Activated CD4-positive, alpha-beta memory T cell treated with anti-CD3 and anti-CD28 coated beads for 36 hours (primary cell): ENCODE measurements at places on chromosomes 6 and 20. TPM values are rescaled to one million over a fixed set of nuclear protein-coding genes. Genes with fewer than 3 reads are reported as not detected.

DNA sequence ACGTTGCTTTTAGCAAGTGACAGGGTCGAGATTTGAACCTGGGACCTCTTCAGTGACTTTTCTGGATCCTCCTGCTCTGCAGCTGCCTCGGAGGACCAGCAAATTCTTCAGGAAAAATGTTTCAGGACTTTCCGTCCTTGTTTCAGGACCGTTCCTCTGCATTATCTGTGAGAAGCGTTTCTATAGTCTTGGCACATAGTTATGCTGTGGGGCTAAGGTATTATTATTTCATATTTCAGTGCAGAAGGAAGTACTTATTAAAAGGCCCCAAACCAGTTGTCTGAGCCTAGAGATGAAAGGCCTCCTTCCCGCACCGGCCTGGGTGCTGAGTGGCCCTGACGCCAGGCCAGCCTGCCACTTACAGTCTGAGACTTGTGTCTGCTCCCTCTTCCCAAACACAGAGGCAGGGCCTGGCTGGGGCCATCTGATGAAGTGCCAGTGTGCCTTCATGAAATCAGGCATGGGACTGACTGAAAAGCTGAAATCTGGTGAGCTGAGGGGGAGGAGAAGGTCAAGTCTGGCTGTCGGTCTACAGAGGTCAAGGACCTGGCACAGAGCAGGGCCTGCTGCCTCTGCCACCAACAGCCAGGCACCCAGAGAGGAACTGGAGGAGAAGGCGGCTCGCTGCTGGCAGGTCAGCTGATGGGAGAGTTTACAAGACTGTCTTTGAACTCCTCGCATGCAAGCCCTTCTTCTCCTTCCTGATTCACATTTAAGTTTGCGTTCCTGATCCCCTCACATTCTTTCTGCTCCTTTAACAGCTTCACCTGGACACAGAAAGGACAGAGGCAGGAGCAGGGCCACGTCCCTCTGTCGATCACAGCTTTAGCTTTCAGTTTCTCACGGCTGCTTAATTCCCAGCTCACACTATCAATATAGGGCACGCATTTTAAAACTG lies 8.9 kb upstream of the QKI start:
- peak; percentile 32 for DNase-seq

DNA sequence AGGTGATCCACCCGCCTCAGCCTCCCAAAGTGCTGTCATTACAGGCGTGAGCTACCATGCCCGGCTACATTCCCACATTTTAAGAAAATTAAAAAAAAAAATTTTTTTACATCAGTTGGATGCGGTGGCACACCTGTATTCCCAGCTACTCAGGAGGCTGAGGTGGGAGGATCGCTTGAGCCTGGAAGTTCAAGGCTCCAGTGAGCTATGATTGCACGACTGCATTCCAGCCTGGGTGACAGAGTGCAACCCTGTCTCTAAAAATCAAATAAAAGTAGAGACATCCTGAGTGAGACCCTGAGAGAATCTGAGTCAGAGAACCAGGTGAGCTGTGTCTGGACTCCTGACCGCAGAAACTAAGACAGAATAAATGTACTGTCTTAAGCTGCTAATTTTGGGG lies 38.8 kb downstream of the PIM1 start:
- DNase-seq: no peak

DNA sequence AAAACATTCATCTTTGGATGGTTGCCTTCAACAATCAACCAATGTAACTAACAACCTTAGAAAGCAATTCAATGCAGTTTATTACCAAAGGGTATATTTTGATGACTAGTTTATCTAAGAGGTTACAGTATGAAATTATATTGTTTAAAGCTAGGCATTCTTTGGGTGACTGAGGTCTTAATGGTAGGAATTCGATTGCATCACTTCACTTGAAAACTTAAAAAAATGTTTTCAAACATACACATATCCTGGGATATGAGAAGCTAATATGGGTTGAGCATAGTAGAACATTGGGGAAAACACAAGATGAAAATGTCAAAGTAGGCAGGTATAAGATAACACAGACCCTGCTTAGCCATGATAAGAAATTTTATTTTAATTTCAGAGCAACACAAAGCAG lies 144.6 kb upstream of the BMP5 start:
- no peak for DNase-seq

- no peak for DNase-seq
These were observed 47.6 kb downstream of the TNFAIP3 start for GRCh38 chr6:137914530-137915193.

DNA sequence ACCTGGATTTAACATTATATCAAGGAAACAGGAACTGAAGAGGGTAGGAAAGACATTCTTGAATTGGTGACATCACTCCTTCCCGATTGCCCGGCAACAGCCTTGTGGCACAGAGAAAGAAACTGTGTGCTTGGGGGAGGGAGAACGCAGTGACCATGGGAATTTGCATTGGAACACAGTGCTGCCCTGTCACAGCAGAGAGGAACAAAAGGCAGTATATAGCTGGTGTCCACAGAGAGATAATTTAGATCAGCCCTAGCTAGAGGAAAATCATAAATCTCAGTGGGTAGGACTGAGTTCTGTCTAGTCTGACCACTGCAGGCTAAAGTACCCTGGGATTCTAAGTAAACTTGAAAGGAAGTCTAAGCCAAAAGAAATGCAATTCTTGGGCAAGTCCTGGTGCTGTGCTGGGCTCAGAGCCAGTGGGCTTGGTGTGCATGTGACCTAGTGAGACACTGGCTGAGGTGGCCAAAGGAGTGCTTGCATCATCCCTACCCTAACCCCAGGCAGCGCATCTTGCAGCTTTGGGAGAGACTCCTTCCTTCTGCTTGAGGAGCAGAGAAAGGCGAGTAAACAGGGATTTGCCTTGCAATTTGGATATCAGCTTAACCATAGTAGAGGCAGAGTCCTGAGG lies 697.6 kb downstream of the HACE1 start:
- no peak for DNase-seq

GRCh38 chr6:2760882-2761842 lies 4.0 kb upstream of the WRNIP1 start:
- DNase-seq: peak; percentile 45

GRCh38 chr6:102075539-102075938 lies 682.0 kb downstream of the GRIK2 start:
- no peak for DNase-seq

- DNase-seq: no peak
These were observed 334.5 kb downstream of the HDGFL1 start for GRCh38 chr6:22903826-22904225.

- DNase-seq: peak; percentile 66
These were observed 1.5 kb downstream of the COL12A1 start for GRCh38 chr6:75204217-75204958.

GRCh38 chr6:169073311-169073710 lies 180.3 kb downstream of the THBS2 start:
- no peak for DNase-seq

DNA sequence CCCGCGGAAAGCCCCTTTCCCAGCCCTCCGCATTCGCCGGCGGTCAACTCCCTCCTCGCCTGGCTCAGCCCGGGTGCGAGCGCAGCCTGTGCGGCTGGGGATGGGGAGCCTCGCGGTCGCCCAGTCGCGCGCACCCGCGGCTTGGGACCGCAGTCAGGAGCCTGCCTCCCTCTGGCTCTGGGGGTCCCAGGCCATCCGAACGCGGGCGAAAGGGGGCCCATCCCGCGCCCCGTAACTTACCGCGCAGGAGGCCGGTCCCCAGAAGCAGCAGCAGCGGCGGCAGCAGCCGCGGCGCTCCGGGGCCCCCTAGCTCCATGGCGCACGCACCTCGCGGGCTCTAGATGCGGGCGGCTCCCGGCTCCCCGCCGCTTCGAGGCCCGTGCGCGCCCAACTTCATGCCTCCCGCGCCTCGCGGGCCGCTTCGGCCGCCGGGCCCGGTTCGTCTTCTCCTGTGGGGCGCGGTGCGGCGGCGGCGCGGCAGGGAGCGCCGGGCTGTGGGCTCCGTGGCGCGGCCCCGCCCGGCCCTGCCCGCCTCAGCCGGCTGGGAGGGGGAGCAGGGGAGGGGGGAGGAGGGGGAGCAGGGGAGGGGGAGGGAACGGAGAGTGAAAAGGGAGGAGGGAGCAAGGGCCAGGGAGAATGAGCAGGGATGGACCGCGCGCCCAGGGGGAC lies at the start of gene CHRNA4:
CHRNA4 (minus strand) TSS at position 500 of the 669 bp plus-strand sequence; CDS start at position 316, 184 bp downstream.
- DNase-seq: no peak

GRCh38 chr6:126698732-126699240 lies 358.9 kb downstream of the CENPW start:
- DNase-seq: no peak

DNA sequence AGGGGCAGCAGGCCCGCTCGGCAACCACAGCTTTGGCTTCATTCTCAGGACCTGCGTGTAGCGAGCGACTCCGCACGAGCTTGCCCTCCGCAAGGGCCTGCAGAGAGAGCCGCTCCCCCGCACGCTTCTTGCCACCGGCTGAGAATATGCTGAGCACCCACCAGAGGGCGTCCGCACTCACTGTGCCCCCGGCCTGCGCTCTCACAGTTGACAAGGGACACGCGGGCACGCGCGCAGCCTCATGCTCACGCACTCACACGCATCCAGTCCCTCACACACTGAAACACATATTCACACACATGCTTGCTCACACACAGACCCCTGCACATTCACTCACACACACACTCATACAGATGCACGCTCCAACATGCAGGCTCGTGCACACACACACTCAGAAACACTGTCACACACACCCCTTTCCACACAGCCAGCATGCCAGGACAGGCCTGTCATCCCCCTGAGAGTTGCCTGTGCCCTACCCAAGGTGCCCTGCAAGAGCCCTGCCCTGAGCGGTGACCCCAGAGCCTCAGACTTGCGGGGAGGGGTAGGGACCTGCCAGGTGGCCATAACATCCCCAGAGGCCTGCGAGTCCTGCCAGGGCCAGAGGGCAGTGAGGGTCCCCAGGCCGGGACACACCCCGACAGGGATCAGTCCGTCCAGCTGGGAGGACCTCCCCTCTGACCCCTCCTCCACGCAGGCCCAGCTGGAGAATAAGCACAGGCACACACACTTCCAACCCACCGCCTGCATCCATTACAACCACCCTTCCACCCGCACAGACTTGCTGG lies 174.1 kb downstream of the BMP7 start:
- DNase-seq: peak; percentile 72

GRCh38 chr6:13932785-13933184 lies 8.0 kb downstream of the RNF182 start:
- no peak for DNase-seq

DNA sequence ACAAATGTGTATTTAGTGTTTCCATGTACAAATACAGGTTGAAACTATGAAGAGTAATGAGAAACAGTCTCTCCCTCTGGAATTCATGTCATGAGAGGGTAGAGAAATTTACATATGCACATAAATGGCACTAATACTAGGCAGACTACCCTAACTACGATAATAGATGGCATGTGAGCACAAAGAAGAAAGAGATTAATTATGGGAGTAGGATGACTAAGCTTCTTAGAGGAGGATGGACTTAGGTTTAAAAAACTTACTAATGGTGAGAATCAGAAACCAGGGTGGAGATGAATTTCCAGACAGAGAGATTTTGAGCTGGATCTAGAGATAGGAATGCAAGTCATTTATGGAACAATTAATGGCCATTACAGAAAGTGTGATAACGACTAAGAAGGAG lies 225.3 kb upstream of the HTR1E start:
- no peak for DNase-seq

DNA sequence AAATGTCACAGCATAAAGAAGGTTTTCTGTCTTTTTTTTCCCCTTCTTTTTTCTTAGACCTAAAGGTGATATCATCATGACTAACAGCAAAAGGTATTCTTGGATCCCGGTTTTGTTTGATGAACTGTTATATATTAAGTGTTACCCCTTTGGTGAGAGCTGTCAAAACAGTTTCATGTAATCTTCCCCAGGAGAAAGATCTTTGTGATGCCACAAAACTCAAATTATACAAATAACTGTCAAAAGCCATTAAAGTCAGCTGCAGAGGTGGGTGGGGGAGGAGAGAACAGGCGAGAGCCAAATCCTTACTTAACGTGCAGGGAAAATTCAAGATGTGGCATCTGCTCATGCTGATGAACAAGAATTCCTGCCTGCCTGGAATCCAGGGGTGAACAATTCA lies 258.2 kb downstream of the BMP7 start:
- no peak for DNase-seq

DNA sequence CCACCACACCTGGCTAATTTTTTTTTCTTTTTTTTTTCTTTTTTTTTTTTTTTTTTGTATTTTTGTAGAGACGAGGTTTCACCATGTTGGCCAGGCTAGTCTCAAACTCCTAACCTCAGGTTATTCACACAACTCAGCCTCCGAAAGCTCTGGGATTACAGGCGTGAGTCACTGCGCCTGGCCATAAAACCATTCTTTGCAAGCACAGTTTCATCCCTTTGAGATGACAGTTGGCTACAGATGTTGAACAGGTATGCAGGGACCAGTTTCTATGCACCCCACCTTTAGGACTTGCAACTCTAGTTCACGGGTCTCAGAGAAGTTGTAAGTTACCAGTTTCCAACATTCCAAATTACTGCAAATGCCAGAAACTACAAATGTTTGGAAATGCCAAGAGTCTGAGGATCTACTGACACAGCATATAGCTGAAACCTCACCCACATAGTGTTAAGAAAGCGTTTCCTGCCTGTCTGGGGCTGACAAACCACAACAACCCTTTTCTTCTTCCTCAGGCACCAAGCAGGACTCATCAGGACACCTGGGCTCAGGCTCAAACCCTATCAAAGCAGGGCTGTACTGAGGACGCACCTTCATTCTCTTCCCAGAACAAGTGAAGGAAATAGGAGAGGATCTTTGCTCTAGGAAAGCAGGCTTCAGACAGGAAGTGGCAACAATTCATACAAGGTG lies 22.9 kb downstream of the ARHGAP18 start:
- DNase-seq: peak; percentile 70

- peak; percentile 78 for DNase-seq
These were observed 84.3 kb upstream of the TAB2 start for GRCh38 chr6:149233056-149233715.

DNA sequence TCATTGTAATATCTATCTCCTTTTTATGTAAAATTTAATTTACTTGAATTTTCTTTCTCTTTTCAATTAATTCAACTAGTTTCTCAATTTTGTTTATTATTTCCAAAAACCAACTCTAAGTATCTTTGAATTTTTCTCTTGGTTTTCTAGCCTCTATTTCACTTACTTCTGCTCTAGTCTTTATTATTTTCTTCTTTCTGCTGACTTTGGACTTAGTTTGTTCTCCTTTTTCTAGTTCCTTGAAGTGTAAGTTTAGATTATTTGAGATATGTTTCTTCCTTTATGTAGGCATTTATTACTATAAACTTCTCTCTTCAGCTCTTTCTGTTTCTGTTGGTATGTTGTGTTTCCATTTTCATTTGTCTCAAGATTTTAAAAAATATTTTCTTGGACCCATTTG lies 70.8 kb downstream of the TNFAIP3 start:
- no peak for DNase-seq

GRCh38 chr20:39111359-39112177 lies 149.4 kb downstream of the DHX35 start:
- DNase-seq: no peak

Gene CALHM4
- not detected for total RNA-seq

Gene LAMA2
- total RNA-seq: 0.15 TPM

Gene DEFB124
- not detected for total RNA-seq

Gene HLA-DRA
- 5.6 TPM for total RNA-seq

Gene CLDN20
- not detected for total RNA-seq

Gene CST7
- total RNA-seq: 83.1 TPM

Gene FUT9
- not detected for total RNA-seq

Gene HTR1E
- total RNA-seq: not detected

Gene FOXC1
- 0.07 TPM for total RNA-seq

Gene CNBD2
- 4.0 TPM for total RNA-seq

Gene GTSF1L
- total RNA-seq: not detected

Gene MYLK2
- total RNA-seq: 0.27 TPM

Gene C20orf204
- 3.1 TPM for total RNA-seq

Gene LSM14B
- 33.4 TPM for total RNA-seq
